ENCODE measurements at places on chromosomes 13 and 19. TPM values are rescaled to one million over a fixed set of nuclear protein-coding genes. Genes with fewer than 3 reads are reported as not detected.

CAPN12 gene
- 31.1 TPM for total RNA-seq

CDK8 gene
- total RNA-seq, result 10.4 TPM

IFNL1 gene
- not detected for total RNA-seq

CGB2 gene
- total RNA-seq, result not detected

- H3K36me3 ChIP-seq, result no peaks in the 10 kb centered on the region
- no peak overlapping the region for H3K4me3 ChIP-seq
- DNase-seq, result no peak
- no peaks in the 10 kb centered on the region for H3K4me1 ChIP-seq
Measured at GRCh38 chr19:34306213-34306661, 51.9 kb downstream of the GARRE1 start.

DNA sequence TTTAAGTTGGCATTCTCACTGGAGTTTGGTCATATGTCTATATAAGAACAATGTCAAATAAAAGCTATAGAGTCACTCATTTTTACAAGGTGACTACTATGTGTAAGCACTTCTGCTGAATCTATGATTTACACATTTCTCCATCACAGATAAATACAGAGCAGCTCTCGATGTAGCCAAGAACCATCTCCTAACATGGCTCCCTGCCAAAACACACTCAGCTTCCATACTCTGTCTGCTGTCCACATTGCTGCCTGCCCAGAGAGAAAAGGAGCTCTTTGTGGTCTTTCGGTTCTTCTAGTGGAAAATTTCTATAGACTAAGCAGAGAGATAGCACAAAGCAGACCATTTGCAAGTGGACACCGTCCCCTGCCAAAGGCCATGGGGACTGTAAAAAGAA, 190.9 kb upstream of the KLF12 start:
- no peak overlapping the region for H3K27ac ChIP-seq
- no peak for DNase-seq
- no peak overlapping the region for H3K4me3 ChIP-seq
- no peaks in the 10 kb centered on the region for H3K36me3 ChIP-seq
- H3K4me1 ChIP-seq, result no peaks in the 10 kb centered on the region

GRCh38 chr13:60016229-60016628, 147.5 kb downstream of the DIAPH3 start:
- no peak for DNase-seq
- H3K36me3 ChIP-seq, result no peaks in the 10 kb centered on the region

GRCh38 chr13:43773602-43774001, 13.2 kb downstream of the ENOX1 start:
- no peak overlapping the region for H3K4me3 ChIP-seq
- H3K4me1 ChIP-seq, result no peaks in the 10 kb centered on the region
- H3K27me3 ChIP-seq, result no peaks in the 10 kb centered on the region
- no peaks in the 10 kb centered on the region for H3K36me3 ChIP-seq
- H3K27ac ChIP-seq, result no peak overlapping the region

- peak; percentile 83 for DNase-seq
- H3K4me3 ChIP-seq, result peak within 1 kb of the TSS; percentile 36
- H3K4me1 ChIP-seq, result peaks cover 9% of the 10 kb centered on the region
Measured at GRCh38 chr19:18437491-18438330, at the start of gene ISYNA1. TSS of gene ISYNA1 (minus strand) at chr19:18438133. CDS start at chr19:18437979, 154 bp downstream.

DNA sequence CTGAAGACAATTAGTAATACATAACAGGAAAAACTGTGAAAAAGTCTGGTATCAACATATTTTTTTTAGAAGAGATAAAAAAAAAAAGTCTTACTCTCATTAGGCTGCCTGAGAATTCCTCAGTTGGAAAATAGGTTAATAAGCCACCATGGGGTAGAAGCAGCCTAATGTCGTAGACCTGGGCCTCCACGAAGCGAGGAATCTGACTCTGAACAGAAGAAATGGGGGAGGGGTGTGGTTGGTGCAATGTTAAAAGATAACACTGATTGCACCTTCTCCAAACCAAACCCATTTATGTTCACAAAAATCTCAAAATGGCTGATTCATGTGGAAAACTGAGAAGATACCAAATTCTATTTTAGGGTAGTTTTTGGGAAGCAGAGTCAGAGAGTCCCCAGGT, 62.4 kb downstream of the MPHOSPH8 start:
- no peaks in the 10 kb centered on the region for H3K4me1 ChIP-seq
- DNase-seq, result no peak
- H3K27me3 ChIP-seq, result no peaks in the 10 kb centered on the region
- H3K27ac ChIP-seq, result no peak overlapping the region
- H3K4me3 ChIP-seq, result no peak overlapping the region
- H3K36me3 ChIP-seq, result no peaks in the 10 kb centered on the region

DNA sequence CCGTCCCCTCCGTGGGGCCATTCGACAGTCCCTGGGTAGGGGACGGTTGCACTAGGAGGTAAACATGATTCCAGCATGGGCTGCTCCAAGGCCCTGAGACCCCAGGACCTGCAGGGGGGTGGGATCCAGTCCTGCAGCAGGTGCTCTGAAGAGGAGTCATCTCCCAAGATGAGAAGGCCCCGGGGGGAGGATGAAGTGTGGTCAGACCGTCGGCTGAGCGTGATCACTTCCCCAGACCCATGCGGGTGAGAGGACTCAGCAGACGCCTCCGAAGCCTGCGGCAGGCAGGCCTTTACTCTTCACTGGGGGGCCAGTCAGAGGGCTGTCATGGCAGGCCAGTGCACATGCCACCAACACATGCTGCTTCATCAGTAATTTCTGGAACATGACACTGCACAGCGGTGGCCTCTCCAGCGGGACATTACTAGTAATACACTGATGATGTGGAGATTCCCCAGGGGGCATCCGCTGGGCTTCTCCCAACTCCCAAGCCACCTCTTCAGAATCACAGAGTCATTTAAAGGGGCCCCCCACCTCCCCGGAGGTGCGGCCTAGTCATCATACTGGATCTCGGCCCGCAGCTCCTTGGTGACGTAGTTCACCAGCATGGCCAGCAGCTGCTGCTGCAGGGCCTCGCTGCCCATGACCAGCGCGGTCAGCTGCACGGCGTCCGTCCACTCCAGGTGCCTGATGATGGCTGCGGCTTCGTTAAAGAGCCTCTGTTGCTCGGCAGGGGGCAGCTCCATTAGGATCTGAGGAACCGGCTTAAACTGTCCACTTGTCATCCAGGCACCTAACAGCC, 12.7 kb downstream of the C19orf12 start:
- DNase-seq, result no peak
- no peaks in the 10 kb centered on the region for H3K27me3 ChIP-seq
- H3K36me3 ChIP-seq, result no peaks in the 10 kb centered on the region
- no peak overlapping the region for H3K27ac ChIP-seq

DNA sequence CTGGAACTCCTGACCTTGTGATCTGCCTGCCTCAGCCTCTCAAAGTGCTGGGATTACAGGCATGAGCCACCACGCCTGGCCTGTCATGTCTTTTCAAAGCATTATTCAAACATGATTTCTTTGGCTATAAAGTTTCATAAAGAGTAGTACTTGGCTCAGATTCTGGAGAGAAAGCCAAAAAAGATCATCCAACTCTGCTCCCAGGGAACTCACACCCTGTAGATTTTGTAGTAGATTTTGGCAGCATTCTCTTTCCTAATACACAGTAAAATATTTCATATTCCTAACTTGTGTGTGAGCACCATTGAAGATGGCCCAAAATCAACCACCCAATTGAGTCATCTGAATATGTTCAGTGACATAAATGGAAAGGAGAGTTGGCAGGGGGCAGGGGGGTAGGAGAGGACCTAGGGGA, 48.4 kb downstream of the CAB39L start:
- H3K27me3 ChIP-seq, result no peaks in the 10 kb centered on the region
- no peaks in the 10 kb centered on the region for H3K36me3 ChIP-seq
- no peaks in the 10 kb centered on the region for H3K4me1 ChIP-seq
- H3K4me3 ChIP-seq, result no peak overlapping the region

GRCh38 chr13:41457589-41458186, 338 bp downstream of the RGCC start:
- no peaks in the 10 kb centered on the region for H3K36me3 ChIP-seq
- H3K4me1 ChIP-seq, result no peaks in the 10 kb centered on the region
- H3K27me3 ChIP-seq, result peaks cover 7% of the 10 kb centered on the region
- peak overlapping the region; percentile 40 for H3K4me3 ChIP-seq
- no peak overlapping the region for H3K27ac ChIP-seq

- H3K27me3 ChIP-seq, result no peaks in the 10 kb centered on the region
- DNase-seq, result no peak
- no peaks in the 10 kb centered on the region for H3K36me3 ChIP-seq
- no peak overlapping the region for H3K27ac ChIP-seq
- no peaks in the 10 kb centered on the region for H3K4me1 ChIP-seq
Measured at GRCh38 chr13:107534548-107534947, 680.8 kb downstream of the LIG4 start.

DNA sequence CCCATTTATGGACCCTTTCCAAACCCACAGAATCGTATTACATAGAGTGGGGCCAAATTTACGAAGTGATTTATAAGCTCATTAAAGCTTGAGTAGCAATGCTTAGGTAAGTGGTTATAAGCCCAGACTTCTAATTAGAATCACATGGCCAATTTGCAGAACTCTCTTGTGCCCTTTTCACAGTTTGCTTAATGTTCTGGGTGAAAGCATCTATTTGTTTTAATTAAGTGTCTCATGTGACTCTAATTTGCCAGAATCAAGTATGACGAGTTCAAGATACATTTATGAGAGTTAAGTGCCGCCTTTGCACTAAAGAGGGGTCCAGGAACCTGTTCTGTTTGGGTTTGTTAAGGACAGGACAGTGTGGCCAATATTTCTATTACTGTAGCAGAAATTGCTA, 46.0 kb upstream of the ZNF681 start:
- no peaks in the 10 kb centered on the region for H3K36me3 ChIP-seq
- no peak for DNase-seq
- H3K4me3 ChIP-seq, result no peak overlapping the region
- H3K27ac ChIP-seq, result no peak overlapping the region
- no peaks in the 10 kb centered on the region for H3K27me3 ChIP-seq
- no peaks in the 10 kb centered on the region for H3K4me1 ChIP-seq

DNA sequence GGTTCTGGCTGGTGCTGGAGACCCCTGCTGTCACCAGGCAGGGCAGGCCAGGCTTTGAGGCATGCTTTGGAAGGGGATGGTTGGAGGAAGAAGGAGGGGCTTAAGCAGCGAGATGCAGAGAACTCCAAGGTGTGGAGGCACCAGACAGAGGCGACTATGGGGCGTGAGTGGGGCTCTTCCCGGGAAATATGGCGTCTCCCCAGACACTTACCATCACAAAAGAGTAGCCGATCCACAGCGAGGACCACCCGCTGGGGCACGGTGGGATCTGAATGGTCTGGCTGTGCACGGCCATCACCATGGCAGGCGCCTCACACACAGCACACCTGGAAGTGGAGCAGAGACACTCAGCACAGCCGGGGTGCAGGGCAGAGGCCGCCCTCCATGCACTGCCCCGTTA, 151.9 kb downstream of the COL4A1 start:
- H3K36me3 ChIP-seq, result peaks cover 28% of the 10 kb centered on the region
- no peak overlapping the region for H3K27ac ChIP-seq
- H3K27me3 ChIP-seq, result no peaks in the 10 kb centered on the region
- H3K4me1 ChIP-seq, result peaks cover 2% of the 10 kb centered on the region
- H3K4me3 ChIP-seq, result no peak overlapping the region

GRCh38 chr13:20175406-20175794, 14.5 kb upstream of the GJA3 start:
- no peak for DNase-seq
- H3K27me3 ChIP-seq, result peaks cover 3% of the 10 kb centered on the region
- no peaks in the 10 kb centered on the region for H3K36me3 ChIP-seq

DNA sequence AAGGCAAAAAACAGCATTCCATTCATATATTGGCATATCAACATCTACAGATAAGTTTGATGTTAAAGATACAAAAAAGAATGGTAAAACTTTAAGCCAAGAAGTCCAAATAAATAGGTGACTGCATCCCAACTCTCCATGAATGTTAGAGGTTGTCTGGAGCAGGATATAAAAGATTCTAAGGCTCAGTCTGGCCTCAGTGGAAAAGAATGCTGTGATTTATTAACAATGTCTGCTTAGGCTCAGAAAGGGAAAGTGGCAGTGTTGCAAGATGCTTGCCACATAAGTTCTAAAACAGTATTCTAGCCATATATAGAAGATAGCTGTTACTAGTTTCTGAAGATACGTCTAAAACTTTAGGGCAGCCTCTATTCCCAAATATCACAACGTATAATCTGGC, 179.8 kb upstream of the NBEA start:
- no peaks in the 10 kb centered on the region for H3K36me3 ChIP-seq
- H3K4me3 ChIP-seq, result no peak overlapping the region
- H3K4me1 ChIP-seq, result no peaks in the 10 kb centered on the region
- no peak overlapping the region for H3K27ac ChIP-seq
- DNase-seq, result no peak

DNA sequence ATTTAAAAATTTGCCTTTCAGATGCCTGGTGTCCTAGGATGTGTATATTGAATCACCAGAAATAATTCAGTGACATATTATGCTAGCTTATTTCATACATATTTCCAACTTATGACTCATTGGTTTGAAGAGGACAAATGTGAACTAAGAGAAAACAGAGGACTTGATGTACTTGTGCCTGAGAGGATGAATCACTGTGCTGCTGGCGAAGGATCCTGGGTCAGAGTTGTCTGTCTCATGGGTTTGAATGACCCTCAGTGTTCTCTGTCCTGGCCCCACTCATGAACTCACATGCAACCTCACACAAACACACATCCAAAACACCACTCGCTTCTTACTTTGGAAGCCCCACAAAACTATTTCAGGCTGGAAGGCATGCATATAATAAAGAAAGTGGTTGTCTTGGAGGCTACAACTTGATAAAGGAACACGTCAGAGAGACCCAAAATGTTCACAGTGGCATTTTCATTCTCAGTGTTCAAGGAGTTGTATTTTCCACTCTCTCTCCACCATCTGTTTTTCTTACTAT, 129.0 kb upstream of the SPRY2 start:
- no peaks in the 10 kb centered on the region for H3K4me1 ChIP-seq
- no peak for DNase-seq
- no peaks in the 10 kb centered on the region for H3K36me3 ChIP-seq
- no peak overlapping the region for H3K27ac ChIP-seq

- DNase-seq, result peak; percentile 48
- no peaks in the 10 kb centered on the region for H3K36me3 ChIP-seq
- H3K4me1 ChIP-seq, result peaks cover 24% of the 10 kb centered on the region
- H3K27ac ChIP-seq, result peak overlapping the region; percentile 99
- H3K4me3 ChIP-seq, result peak overlapping the region; percentile 83
- no peaks in the 10 kb centered on the region for H3K27me3 ChIP-seq
Measured at GRCh38 chr19:18520848-18521691, 800 bp downstream of the ELL start.

- no peaks in the 10 kb centered on the region for H3K36me3 ChIP-seq
- no peaks in the 10 kb centered on the region for H3K27me3 ChIP-seq
- no peak overlapping the region for H3K27ac ChIP-seq
- H3K4me1 ChIP-seq, result no peaks in the 10 kb centered on the region
Measured at GRCh38 chr13:52319876-52320275, 86.1 kb downstream of the THSD1 start.

- no peaks in the 10 kb centered on the region for H3K27me3 ChIP-seq
- DNase-seq, result no peak
- H3K4me3 ChIP-seq, result no peak overlapping the region
- H3K27ac ChIP-seq, result no peak overlapping the region
Measured at GRCh38 chr13:37417060-37417441, 181.5 kb downstream of the POSTN start.

DNA sequence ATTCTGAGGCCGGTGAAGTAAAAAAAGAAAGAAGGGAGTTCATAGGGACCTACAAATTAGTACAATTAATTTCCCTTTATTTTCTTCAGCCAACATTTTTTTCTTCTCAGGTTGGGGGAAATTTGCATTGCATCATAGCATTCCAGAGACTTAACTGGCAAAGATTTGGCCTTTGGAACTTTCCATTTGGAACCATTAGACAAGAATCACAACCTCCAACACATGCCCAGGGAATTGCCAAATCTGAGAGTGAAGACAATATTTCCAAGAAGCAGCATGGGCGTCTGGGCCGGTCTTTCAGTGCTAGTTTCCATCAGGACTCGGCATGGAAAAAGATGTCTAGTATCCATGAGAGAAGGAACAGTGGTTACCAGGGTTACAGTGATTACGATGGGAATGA, 6.4 kb upstream of the ERCC5 start:
- H3K36me3 ChIP-seq, result peaks cover 4% of the 10 kb centered on the region
- DNase-seq, result no peak
- H3K4me3 ChIP-seq, result no peak overlapping the region
- no peak overlapping the region for H3K27ac ChIP-seq
- H3K27me3 ChIP-seq, result no peaks in the 10 kb centered on the region

Measured in kidney (tissue), 22 donors.